ENCODE measurements at places on chromosomes 12 and 14. TPM values are rescaled to one million over a fixed set of nuclear protein-coding genes. Genes with fewer than 3 reads are reported as not detected.

DNA sequence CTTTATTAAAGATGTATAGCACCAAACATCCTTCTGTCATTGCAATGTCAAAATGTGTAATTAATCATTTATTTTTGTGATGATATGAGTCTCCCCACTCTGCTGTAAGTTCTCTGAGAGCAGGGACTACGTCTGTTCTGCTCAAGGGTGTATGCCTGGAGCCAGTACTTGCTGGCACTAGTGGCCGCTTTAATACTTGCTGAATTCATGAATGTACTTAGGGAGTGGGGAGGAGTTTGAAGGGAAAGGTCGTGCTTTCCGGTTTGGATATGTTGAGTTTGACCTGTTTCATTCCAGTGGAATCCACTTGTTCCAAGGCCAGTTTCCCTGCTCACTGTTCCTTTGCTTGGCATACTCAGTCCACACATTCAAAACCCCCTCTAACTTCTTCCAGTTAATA, 1.9 kb upstream of the DCAF5 start:
- H3K4me3 ChIP-seq, result no peak overlapping the region
- H3K27ac ChIP-seq, result no peak overlapping the region
- H3K4me1 ChIP-seq, result peaks cover 16% of the 10 kb centered on the region
- no peaks in the 10 kb centered on the region for H3K36me3 ChIP-seq

DNA sequence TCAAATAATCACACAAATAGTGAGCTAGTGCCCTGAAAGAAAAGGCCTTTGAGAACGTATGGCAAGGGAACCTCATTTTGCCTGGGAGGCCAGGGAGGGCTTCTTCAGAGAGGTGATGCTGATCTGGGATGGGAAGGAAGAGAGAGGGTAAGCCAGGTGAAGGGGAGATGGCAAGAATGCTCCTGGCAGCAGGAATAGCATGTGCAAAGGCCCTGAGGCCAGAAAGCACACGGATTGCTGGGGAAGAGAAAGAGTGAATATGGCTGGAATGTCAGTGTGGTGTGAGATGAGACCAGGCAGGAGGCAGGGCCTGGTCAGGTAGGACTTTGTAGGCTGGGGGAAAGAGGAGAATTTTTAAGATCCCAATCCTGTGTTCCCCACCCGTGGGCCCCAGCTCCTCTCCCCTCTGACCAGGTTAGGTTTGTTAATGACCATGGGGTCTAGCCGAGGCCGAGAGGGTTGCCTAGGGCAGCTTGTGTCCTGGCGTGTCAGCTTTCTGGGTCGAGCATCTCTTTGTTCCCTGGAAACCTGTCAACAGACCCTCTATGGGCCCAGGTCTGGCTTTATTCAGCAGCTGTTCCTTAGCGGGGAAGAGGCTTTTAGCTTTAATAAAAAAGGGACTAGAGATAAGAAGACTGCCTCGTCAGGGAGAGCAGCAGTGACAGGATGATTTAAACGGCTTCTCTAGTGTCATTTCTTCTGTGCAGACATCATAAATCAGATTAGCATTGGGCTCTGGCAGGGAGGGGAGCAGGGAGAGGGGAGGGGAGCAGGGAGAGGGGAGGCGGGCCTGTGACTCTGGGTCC, 123.4 kb downstream of the ADCK1 start:
- DNase-seq, result no peak
- no peak overlapping the region for H3K4me3 ChIP-seq
- peak overlapping the region; percentile 47 for H3K27ac ChIP-seq
- H3K36me3 ChIP-seq, result no peaks in the 10 kb centered on the region

- no peak overlapping the region for H3K27ac ChIP-seq
- no peak for DNase-seq
- peaks cover 8% of the 10 kb centered on the region for H3K4me1 ChIP-seq
These were observed 451.3 kb downstream of the ZFP36L1 start for GRCh38 chr14:68341411-68342212.

Gene LRTM2
- not detected for total RNA-seq

Gene PAX9
- not detected for total RNA-seq

Data from CD8-positive, alpha-beta memory T cell (primary cell).